ENCODE measurements at places on chromosomes 12 and 14.

- no peak for DNase-seq
These were observed 8.8 kb downstream of the TCL1B start for GRCh38 chr14:95695051-95695450.

DNA sequence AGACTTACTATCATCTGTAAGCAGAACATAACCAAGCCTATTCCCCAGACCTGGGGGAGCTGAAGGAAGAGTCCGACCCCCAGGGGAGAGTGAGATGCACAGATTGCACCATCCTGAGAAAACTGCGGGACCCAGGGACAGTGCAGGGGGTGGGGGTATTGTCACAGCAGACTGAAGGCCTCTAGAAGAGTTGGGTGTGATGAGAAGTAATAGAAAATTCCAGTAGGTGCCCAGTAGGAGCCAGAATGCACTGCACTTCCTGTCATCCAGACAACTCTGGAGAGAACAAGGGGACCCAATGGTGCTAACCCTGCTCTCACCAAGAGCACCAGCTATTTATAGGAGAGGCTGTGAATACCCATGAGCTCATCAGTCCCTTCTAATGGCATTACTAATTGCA is 190.1 kb downstream of the BCL11B start:
- no peak for DNase-seq

DNA sequence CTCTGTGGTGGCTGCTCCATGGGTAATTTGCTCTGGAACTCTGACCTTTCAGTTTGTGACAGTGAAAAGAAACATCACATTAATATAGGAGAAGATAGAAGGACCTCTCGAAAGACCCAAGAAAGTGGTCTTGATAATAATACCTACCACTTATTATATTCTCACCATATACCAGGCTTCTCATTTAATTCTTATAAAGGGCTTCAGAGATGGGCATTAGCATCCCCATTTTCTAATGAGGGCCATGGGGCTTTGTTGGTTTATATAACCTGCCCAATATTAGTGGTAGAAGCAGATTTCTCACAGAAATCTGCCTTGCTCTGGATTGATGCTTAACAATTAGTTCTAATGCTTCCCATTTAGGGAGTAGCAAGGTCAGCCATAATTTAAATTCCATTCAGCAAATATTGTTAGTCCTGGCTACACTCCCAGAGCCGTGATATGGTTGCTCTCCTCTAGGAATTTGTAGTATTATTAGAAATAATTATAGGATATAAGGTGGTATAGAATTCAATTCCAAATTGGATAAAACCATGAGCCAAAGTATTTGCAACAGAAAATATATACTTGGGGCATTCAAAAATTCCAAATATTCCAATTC is 7.4 kb upstream of the AMIGO2 start:
- DNase-seq, result no peak

- no peak for DNase-seq
These were observed 36.7 kb upstream of the GPATCH2L start for GRCh38 chr14:76115010-76115422.

GRCh38 chr12:98416845-98417244 is 98.5 kb upstream of the TMPO start:
- DNase-seq, result no peak

GRCh38 chr14:99728981-99729451 is 44.9 kb downstream of the CYP46A1 start:
- DNase-seq, result no peak

DNA sequence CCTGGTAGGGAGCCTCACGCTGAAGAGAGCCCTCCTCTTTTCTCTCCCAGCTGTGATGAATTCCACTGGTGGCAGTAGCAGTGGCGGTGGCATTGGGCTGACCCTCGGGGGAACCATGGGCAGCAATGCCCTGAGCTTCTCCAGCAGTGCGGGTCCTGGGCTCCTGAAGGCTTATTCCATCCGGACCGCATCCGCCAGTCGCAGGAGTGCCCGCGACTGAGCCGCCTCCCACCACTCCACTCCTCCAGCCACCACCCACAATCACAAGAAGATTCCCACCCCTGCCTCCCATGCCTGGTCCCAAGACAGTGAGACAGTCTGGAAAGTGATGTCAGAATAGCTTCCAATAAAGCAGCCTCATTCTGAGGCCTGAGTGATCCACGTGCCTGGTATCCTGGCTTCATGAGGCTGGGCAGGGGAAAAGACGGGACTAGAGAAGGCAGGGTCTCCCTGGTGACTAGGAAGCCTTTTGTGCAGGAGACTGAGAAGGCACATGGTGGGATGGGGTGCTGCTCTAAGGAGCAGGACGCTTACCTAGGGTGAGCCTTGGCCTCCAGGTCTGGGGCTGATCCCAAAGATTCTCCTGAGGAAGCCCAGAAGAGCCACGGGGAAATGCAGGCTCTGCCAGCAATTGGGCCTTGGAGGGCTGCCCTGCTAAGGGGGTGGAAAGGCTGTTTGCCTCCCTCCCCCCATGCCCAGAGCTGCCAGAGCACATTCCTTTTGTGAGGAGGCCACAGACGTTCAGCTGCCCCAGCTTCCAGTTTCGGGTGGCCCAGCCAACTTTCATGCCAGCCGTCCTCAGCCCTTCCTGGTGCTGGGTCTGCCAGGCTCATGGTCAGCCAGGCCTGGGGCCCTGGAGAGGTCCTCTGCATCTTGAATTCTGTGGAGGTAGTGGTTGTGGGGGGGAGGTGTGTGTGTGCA is 15.8 kb downstream of the KRT7 start:
- DNase-seq, result no peak

DNA sequence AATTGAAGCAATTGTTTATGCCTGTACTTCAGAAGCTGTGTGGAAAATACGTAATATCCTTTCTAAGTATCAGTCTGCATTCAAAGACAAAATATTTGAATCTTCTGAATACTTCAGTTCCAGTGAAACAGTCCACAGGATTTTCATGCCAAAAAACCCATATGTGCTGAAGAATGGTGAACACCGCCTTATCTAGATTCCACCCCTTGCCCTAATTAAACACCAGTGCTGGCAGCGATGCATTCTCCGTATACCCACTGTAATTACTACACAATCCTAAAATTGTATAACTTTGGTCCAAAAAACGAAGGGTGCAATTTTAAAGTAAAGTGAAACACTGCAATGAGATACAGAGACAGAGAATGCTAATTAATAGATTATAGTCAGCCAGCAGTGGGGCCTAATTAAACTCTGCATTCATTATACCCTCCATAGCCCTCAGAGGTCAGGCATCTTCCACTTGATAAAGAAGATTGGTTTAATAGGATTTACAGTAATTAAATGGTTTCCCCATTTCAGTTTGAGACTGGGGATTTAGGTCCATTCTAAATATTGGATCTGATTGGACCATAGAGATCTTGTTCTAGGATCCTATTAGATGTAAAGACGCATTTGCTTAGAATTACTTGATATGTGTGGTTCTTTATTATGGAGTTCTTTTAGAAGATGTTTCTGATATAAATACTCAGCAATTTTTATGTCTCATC is 43.9 kb downstream of the ERC1 start:
- DNase-seq, result no peak

GRCh38 chr12:119229837-119230236 is 51.1 kb downstream of the HSPB8 start:
- no peak for DNase-seq

DNA sequence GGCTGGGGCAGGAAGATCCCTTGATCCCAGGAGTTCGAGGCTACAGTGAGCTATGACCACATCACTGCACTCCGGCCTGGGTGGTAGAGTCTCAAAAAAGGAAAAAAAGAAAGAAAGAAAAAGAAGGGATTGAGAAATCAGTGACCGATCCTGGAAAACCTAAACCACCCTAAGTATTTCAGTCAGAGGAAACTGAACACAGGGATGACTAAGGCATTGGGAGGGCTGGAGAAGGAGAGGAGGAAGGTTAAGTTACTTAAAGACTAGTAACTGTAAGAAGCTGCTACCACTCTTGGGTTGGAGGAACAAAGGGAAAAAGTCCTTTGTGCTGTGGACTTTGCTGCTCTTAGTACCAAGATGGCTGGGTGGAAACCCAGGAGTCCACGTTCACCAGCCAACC is 10.6 kb downstream of the HHIPL1 start:
- DNase-seq, result no peak

DNA sequence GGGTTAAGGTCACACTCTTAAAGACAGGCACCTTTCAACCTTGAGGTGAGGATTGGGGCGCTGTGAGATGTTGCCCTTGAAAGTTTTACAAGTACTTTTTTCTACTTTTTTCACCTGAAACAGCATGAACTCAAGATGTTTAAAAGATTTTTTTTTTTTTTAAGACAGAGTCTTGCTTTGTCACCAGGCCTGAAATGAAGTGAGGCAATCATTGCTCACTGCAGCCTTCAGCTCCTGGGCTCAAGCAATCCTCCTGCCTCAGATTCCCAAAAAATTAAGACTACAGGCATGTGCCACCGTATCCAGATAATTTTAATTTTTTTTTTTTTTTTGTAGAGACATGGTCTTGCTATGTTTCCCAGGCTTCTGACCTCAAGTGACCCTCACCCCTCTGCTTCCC is 243.9 kb downstream of the DIO2 start:
- no peak for DNase-seq

- DNase-seq, result no peak
These were observed 63.9 kb downstream of the TGFB3 start for GRCh38 chr14:75917946-75918335.

DNA sequence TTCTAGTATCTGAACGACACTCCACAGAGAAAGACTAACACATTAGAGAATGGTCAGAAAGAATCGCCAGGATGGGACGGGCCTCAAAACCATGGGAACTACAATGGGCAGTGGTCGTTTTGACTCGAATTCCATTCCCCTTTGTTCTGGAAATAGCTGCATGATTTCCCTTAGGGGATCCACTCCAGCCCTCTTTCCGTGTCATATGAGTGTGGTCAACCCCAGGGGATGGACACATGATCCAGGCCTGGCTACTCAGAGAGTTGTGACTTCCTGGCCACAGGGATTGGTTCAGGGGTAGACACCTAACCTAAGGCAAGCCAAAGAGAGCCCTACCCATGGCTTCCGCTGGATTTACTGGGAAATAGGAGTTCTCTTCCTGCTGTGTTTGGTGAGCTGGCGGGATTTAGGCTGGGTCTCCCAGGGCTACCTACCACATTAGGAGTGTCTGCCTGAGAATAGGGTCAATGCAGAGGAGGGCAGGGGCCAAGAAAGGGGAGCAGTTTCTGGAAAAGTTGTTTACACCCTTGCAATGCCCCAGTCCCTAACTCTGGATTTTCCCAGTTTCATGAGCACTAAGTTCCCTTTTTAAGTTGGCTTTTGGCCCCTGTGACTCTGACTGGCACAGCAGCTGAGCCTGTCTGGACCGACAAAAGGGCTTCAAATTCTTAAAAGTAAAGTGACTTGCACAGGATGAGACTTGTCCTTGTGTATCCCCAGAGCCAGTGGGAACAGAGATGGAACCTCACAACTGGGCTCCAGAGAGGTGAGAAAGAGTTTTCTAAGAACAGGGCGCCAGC is 28.1 kb upstream of the GPATCH2L start:
- DNase-seq, result no peak
